ENCODE measurements at places on chromosomes 7 and 10.

GRCh38 chr7:96200740-96201139 lies 121.2 kb downstream of the SLC25A13 start:
- no peak for DNase-seq

DNA sequence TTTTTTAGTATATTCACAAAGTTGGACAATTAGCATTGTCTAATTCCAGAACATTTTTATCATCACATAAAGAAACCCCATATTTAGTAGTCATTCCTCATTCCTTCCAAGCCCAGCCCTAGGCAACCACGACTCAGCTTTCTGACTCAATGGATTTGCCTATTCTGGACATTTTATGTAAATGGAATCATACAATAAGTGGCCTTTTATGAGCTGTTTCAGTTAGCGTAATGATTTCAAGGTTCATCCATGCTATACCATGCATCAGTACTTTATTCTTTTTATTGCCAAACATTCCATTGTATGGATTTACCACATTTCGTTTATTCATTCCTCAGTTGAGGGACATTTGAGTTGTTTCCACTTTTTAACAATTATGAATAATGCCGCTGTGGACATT lies 249.2 kb downstream of the DYNC1I1 start:
- DNase-seq: no peak

DNA sequence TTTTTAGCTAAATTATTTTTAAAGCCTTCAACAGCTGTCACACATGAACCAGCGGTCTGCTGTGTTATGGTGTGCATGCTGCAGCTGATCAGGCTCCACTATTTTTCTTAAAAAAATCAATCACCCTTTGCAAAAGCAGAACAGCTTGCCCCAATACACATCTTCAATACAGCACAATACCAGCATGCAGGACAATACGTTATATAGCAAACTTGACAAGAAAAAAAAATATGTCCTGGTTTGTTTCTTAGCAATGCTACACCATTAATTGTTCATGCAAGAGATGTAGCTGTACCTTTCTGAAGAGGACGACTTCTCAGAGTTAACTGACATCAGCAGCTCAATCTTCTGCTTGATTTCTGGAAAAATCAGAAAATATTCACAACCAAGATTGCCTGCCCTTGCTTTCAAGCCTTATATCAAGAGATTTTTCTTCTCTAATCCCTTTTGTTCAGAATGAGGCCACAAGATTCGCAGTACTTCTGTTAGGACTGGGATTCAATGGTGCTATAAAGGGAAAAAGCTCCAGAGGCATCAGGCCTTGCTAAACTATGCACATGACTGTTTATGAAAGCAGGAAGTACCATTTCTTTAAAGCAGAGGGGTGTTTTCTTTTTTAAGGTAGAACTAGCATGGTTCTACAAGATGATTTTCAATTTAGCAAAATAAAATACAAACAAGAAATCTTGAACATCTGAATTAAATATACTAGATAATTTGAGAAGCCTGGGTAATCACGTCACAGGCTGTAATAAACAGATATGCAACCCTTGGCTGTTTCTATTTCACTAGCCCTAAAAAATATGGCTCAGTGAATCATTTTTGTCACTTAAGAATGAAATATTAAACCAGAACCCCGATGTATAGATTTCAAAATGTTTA lies 120.0 kb downstream of the SRPK2 start:
- DNase-seq: no peak

DNA sequence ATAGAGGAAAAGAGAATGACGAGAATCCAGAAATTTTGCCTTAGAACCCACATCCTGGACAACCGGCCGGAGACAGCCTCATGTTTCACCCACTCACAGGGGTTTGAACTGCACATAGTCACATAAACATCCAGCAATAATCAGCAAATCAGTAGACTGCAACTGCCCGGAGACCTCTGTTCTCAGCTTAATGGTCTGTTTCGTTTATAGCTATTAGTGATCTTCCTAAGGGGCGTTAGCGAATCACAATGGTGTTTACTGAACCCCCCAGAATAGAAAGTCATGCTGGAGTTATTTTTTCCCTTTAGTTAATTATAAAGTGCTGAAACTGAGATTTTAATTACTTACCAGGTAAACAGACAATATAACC lies 98.4 kb downstream of the SFMBT2 start:
- DNase-seq: no peak

DNA sequence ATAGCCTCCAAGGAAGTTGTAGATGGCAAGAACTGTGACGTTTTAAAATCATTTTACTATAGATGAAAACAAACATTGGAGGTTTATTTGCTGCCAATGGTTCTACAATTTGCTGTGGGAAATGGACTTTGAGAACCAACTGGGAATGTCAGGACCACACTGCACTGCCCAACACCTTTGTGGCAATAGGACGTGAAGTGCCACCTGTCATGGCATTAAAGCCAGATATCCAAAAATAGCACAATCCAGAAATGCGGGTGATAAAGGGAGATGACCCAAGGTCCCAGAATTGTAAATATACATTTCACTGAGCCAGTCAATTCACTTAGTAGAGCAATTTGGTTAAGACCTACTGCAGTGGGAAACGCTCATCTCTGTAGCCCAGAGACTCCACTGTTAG lies 116.4 kb downstream of the MPP7 start:
- no peak for DNase-seq

DNA sequence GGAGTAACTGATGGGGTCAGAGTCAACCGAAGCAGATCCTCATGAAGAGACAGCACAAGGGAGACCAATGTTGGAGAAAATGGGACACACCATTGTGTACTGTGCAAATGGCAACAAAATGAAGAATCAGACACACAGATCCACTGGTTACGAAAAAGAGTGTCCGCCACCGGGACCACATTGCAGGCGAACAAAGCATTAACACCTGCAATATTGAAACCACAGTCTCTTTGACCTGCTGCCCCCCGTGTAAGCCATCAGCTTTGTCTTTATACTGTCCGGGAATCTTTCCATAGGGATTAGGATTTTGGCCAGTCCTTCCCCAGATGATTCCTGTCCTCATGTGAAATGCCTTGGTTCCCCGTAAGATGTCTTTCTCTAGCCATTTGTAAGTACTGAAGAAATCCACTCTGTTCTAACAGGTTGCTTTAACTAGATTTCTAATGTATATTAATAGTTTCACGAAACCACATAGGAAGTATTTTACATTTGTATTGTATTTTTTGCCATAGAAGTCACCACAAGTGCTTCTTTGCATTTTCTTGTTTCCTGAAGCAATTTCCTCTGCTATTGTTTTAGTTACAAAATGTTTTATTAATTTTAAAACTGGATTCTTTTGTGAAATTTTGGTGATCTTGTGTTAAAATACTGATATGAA lies 140.8 kb upstream of the NFE2L3 start:
- DNase-seq: no peak

GRCh38 chr10:43610636-43611035 lies 4.4 kb downstream of the ZNF485 start:
- no peak for DNase-seq

DNA sequence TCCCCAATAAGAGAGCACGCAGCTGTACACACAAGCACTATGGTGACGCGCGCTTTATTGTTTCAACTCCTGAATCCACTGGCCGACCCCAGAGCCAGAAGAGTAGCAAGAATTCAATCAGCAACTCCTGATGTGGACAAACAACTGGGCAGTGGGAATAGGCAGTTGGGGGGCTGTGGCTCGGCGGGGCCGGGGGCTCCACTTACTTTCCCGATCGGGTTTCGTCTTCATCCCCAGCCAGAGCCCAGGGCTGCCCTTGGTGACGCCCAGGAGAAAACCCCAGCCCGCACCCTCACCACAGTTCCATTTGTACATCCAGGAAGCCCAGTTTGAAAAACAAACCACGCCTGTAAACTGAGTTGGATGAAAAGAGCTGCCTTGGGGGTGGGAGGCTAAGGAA lies 38.7 kb downstream of the DAGLB start:
- DNase-seq: no peak

GRCh38 chr7:77822269-77822668 lies 23.7 kb downstream of the PHTF2 start:
- DNase-seq: no peak

GRCh38 chr10:122630526-122630925 lies 69.1 kb downstream of the C10orf120 start:
- no peak for DNase-seq

DNA sequence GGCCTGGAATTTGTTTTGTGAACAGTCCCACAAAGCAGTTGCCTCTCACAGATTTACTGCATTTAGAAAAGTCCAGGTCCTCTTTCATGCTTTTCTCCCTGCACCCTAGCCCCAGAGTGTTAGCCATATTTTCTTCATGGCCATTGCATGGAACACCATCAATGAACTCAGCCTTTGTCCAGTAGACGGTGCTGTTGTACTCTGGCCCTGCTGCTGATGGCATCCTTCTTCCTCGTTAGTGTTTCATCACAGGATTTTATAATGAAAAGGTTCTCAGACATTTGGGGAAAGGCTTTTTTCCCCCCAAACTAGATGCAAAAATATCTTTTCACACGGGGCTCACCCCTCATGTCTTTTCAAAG lies 93.0 kb upstream of the SLC25A13 start:
- DNase-seq: no peak

- no peak for DNase-seq
Measured at GRCh38 chr7:146659732-146660131, 543.1 kb downstream of the CNTNAP2 start.

All from activated B cell treated with CpG ODN at 0.5 μM for 24 hours (primary cell).